ENCODE measurements at places on chromosomes 12 and 14.

GRCh38 chr12:1791104-1791841 is 29.1 kb upstream of the LRTM2 start:
- peak; percentile 71 for DNase-seq

DNA sequence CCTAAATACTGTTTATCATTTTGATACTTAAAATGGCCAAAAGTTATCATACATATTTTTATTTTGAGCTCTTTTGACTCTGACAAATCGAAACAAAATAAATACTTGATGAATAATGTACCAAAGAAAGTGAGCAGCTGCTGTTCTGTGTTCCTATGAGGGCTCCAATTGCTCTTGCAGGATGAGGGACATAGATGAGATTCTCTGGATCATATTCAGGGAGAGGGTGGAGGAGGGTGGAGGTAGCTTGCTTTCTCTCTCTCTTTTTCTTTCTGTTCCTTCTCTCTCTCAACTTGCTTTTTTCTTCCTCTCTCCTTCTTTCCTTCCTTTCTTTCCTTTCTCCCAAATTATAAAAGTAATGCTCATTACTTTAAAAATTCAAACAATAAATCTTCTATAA is 8.9 kb upstream of the MYH7 start:
- DNase-seq: no peak

- no peak for DNase-seq
These were observed at the start of gene GPR132 for GRCh38 chr14:105065280-105066228. TSS of gene GPR132 (minus strand) at chr14:105065430. CDS start at chr14:105055420, 10,010 bp downstream.

- peak; percentile 53 for DNase-seq
These were observed 556 bp downstream of the MTHFD1 start for GRCh38 chr14:64388533-64389285.

- DNase-seq: no peak
These were observed 233.9 kb downstream of the GXYLT1 start for GRCh38 chr12:41910578-41911320.

- DNase-seq: no peak
These were observed 220.8 kb upstream of the NOS1 start for GRCh38 chr12:117582135-117582784.

DNA sequence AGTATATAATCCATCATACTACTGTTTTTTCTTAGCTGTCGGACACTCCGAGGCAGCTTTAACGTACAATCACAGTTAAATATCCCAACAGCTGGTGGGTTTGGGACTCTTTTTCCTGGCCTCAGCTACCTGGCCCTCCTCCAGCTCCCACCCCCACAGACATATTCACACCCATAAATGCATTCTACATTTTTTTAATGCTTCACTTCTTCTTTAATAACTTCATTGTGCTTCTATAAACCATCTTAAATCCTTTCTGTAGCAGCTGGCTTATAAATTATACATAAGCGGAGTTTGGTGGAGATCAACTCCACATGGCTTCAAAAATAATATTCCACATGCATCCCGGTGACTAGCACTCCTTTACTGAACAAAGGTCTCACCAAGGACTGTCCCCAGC is 33.3 kb downstream of the TDG start:
- DNase-seq: no peak

DNA sequence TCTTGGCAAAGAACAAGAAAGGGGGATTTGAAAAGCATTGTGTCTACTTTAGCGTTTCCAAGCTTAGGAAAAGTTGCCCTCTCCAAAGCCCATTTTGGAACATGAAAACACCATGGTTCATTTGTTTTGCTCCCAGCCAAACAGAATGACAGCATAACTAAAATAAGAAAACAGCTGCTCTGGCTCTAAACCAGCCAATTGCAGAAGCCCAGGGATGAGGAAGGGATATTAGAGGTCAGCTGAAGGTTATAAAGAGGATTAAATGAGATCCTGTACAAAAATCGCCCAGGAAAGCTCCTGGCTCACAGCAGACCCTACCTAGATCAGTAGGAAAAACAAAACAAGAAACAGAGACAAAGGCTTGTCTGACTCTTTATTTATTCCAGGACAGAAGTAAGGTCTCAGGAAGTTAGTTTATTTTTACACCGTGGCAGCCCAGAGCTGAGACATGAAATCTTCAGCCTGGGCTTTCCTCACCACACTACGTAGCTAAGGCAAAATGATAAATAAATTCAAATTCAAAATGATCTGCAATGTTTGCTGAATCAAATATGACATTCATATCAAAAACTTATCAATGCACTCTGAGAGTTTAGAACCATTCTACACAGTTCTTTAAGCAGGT is 25.9 kb downstream of the SPX start:
- DNase-seq: no peak

GRCh38 chr12:1995205-1995896 is 8.9 kb downstream of the DCP1B start:
- no peak for DNase-seq

- DNase-seq: no peak
These were observed 10.9 kb downstream of the NOC4L start for GRCh38 chr12:132154941-132155770.

- DNase-seq: no peak
These were observed 204.4 kb downstream of the SYT1 start for GRCh38 chr12:79069009-79069408.
